ENCODE measurements at places on chromosomes 3 and 15. TPM values are rescaled to one million over a fixed set of nuclear protein-coding genes. Genes with fewer than 3 reads are reported as not detected.
A peak's percentile ranks its signal among the peaks of the same experiment; 100 is the strongest.

CCR1 gene
- not detected for total RNA-seq

TBC1D23 gene
- 8.9 TPM for total RNA-seq

XCR1 gene
- not detected for total RNA-seq

MRPL47 gene
- 91.6 TPM for total RNA-seq

WDR72 gene
- 6.1 TPM for total RNA-seq

TERB2 gene
- not detected for total RNA-seq

TM4SF18 gene
- 5.9 TPM for total RNA-seq

MESP2 gene
- 0.43 TPM for total RNA-seq

EXD1 gene
- total RNA-seq, result not detected

GRCh38 chr3:138367911-138368310, 19.5 kb downstream of the MRAS start:
- no peak for DNase-seq

GRCh38 chr15:57090496-57090859, 172.0 kb downstream of the TCF12 start:
- DNase-seq, result no peak

DNA sequence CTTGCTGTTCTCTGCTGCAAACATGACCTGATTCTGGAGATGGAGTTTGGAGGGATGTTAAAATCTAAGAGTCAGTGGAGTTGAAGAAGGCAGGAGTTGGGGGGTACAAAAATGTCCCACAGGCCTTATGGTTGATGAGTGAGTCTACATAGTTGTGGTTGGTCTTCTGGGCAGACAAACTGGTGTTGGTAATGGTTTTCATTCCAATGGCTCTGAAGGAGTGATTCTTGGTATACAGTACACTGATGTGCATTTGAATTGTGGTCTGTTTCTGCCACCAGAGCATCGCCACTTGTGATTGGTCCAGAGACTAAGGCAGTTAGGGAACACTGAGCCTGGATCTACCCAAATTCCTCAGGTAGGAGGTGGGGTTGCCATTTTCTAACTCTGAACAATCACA, 514.1 kb upstream of the CFAP20DC start:
- no peak for DNase-seq

DNA sequence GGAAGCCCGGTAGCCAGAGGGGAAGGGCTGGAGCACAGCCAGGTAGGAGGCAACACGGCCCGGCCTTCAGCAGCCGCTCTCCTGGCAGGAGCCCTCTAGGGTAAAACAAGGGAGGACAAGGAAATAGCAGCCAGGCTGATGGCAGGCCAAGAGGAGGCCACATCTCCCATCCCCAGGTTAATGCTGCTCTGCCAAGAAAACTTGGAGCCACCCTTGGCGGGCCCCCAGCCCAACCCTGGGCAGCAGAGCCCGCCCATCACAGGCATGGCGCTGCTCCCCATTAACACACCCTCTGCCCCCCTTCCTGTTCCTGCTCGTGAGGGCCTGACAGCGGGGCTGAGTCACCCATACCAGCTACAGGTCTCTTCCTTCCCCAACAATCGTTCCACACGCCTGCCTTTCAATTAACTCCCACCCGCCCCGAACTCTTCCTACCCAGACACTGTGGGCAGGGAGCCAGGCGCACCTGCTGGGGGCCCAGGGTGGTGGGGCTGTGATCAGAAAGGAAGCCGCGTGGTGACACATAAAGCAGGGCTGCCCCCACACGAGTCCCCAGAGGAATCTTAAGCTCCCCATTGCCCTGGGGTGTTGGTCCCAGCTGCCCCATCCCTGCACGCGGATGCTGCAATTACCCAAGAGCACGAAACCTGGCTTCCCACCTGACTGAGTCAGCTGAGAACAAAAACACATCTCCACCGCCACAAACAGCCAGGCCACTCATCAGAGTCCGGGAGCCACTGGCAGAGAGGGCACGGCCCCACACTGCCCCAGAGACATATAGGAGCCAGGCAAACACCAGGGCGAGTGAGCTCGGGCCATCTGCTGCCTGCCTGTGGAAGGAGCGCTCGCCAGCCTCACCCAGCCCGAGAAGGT, at the start of gene C15orf62:
C15orf62 (plus strand) TSS at position 707 of the 873 bp plus-strand sequence. CDS start 516 bp downstream, outside the sequence.
- DNase-seq, result peak; percentile 94

- DNase-seq, result no peak
Measured at GRCh38 chr15:68277131-68277602, 378 bp upstream of the FEM1B start.

DNA sequence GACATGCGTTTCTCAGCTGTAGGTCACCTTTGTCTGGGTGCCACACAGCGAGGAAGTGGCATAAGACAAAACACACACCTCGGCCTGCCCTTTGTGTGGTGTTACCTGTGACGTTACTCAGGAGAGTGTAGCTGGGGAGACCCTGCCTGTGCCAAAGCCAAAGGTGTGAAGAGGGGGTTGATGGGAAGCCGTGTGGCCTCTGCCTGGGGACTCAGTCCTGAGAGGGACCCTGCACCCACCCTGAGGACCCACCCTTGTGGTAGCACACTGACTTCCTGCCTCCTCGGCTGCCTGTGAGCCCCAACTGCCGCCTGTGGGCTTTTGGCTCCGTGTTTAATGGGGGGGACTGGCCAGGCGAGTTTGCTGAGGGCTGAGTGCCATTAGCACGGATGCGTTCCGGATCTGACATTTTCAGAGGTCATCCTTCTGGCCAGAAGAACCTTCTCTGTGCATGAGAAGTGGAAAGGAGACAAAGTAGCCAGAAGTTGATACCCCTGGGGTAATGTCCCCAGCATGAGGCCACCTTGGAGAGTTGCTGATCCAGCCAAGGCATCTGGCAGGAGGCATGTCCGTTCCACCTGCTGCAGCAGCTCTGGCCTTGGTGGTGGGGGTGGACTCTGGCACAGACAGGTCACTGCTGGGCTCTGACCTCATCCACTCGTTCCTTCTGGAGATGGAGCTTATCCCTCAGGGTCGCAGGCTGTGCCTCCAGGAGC, 51.8 kb upstream of the FURIN start:
- no peak for DNase-seq

GRCh38 chr3:51908026-51908425, 4.9 kb upstream of the IQCF1 start:
- no peak for DNase-seq

- DNase-seq, result no peak
Measured at GRCh38 chr15:78311292-78311691, 11.9 kb upstream of the SKIC8 start.

All from Caki2 (cell line).